Kidney epithelial cell (primary cell): ENCODE measurements at places on chromosomes 3 and 15.

GRCh38 chr3:77606372-77606771 lies 566.5 kb downstream of the ROBO2 start:
- no peak for DNase-seq

DNA sequence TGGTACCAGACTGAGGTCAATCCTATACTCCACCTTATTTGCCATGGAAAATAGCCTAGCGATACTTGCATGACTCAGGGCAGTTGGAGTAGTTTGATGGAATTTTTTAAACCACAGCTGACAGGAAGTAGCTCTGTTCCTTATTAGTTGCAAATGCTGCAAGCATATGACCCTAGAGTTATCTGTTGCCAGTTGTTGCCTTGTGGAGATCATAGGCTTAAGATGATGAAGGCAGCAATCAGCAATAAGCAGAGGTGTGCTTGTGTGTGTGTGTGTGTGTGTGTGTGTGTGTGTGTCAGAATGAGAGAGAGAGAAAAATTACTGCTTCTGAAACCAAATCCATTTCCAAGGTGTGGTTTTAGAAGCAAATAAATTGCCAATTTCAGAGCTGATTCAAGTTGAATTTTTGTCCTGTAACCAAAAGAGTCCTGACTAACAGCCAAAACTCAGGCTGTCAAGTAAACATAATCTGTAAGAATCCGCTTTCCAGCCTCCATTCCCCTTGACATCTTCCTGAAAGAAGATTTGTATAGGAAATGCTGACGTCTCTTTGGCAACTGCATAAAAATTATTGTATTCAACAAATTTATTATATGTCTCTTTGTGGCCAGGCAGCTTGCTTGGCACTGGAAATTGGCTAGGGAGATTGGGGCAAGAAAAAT lies 141.2 kb downstream of the SERPINI1 start:
- peak; percentile 48 for DNase-seq

GRCh38 chr3:124969963-124970722 lies 35.6 kb upstream of the MUC13 start:
- DNase-seq: no peak

DNA sequence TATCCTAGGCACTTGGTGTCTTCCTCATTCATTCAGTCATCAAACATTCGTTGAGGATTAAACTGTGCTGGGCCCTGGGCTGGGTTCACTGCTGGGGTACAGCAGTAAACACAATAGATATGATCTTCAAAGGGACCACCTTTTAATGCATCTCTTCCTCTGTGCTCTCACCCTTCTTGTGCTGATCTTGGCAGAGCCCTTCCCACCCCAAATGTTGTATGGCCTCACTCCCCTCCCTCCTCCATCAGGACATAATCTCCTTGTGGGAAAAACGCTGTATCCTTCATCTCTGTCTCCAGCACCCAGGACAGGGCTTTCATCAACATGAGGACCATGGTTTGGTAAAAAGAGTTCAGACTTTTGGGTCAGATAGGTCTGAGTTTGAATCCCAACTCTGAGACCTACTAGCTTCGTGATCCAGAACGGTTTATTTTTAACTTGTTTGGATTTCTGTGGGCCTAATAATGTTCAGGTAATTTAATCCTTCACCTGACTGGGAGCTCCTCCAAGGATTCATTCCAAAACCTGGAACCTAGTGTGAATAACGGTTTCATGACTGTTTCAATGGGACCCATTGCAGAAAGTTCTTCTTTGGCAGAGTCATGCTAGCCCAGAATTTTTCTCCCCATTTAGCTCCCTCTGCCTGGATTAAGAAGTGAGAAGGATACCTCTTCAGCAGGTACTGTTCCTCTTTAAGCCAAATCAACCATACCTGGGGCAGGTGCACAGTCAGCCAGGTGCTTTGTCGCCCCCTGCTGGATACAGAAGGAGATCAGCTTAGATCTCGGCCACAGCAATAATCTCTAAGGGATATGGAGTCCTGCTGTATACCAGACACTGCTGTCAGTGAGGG lies 5.2 kb upstream of the WNT7A start:
- DNase-seq: no peak

GRCh38 chr3:38740537-38740936 lies 75.5 kb downstream of the SCN10A start:
- DNase-seq: no peak
